Ovary (tissue), 10 donors: ENCODE measurements at places on chromosomes 12 and 14. TPM values are rescaled to one million over a fixed set of nuclear protein-coding genes. Genes with fewer than 3 reads are reported as not detected.
A peak's percentile ranks its signal among the peaks of the same experiment; 100 is the strongest.

TPPP2 gene
- total RNA-seq, result 1.4 TPM

AMN gene
- total RNA-seq, result 0.13 TPM

VWF gene
- total RNA-seq, result 44.6 TPM

NKX2-8 gene
- total RNA-seq, result not detected

NEMF gene
- total RNA-seq, result 98.9 TPM

ADAMTS20 gene
- not detected for total RNA-seq

MIPOL1 gene
- total RNA-seq, result 19.9 TPM

- no peak for DNase-seq
- no peaks in the 10 kb centered on the region for H3K4me1 ChIP-seq
- no peaks in the 10 kb centered on the region for H3K27me3 ChIP-seq
- H3K27ac ChIP-seq, result no peak overlapping the region
- no peak overlapping the region for H3K4me3 ChIP-seq
These were observed 108.6 kb upstream of the TTC7B start for GRCh38 chr14:90924621-90925340.

DNA sequence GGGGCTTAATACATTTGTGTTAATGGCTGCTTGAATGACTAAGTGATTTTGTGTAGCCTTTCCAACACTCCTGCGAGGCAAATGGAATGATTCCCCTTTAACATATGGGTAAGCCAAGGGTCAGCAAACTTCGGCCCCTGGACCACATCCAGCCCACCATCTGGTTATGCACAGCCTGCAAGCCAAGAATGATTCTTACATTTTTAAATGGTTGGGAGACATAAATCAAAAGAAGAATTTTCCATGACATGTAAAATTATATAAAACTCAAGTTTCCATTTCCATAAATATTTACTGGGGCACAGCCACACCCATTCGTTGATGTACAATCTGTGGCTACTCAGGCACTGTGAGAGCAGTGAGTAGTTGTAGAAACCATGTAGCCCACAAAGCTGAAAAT is 9.0 kb downstream of the SLC8B1 start:
- H3K4me1 ChIP-seq, result peaks cover 6% of the 10 kb centered on the region
- peak overlapping the region; percentile 33 for H3K27ac ChIP-seq
- no peak overlapping the region for H3K4me3 ChIP-seq

- no peak for DNase-seq
- H3K4me3 ChIP-seq, result peak overlapping the region; percentile 52
- no peaks in the 10 kb centered on the region for H3K36me3 ChIP-seq
- H3K27me3 ChIP-seq, result no peaks in the 10 kb centered on the region
- peak overlapping the region; percentile 100 for H3K27ac ChIP-seq
These were observed 613 bp downstream of the DUSP16 start for GRCh38 chr12:12562016-12562483.

- H3K27me3 ChIP-seq, result no peaks in the 10 kb centered on the region
- DNase-seq, result no peak
- no peaks in the 10 kb centered on the region for H3K36me3 ChIP-seq
- H3K4me1 ChIP-seq, result peaks cover 16% of the 10 kb centered on the region
- no peak overlapping the region for H3K27ac ChIP-seq
- H3K4me3 ChIP-seq, result no peak overlapping the region
These were observed 92.0 kb downstream of the EPS8 start for GRCh38 chr12:15697201-15697600.

GRCh38 chr14:37063467-37064240 is 108.8 kb downstream of the SLC25A21 start:
- no peaks in the 10 kb centered on the region for H3K4me1 ChIP-seq
- no peak overlapping the region for H3K4me3 ChIP-seq
- no peaks in the 10 kb centered on the region for H3K36me3 ChIP-seq
- no peaks in the 10 kb centered on the region for H3K27me3 ChIP-seq
- H3K27ac ChIP-seq, result no peak overlapping the region
- DNase-seq, result no peak

DNA sequence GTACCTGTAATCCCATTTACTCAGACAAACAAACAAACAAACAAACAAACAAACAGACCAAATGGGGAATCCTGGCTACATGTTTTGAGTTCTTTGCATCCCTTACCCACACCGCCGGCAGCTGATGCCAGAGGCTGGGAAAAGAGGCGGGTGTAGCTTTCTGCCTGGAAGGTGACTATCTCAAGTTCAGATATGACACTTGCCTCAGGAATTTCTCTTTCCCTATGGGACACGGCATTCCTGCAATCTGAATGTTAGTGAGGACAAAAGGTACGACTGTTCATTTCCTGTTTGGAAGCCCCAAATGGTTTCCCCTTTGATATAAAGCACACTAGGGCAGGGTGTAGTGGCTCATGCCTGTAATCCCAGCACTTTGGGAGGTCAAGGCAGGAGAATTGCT is 2.9 kb downstream of the MYL2 start:
- no peaks in the 10 kb centered on the region for H3K36me3 ChIP-seq
- H3K27ac ChIP-seq, result no peak overlapping the region
- DNase-seq, result no peak

DNA sequence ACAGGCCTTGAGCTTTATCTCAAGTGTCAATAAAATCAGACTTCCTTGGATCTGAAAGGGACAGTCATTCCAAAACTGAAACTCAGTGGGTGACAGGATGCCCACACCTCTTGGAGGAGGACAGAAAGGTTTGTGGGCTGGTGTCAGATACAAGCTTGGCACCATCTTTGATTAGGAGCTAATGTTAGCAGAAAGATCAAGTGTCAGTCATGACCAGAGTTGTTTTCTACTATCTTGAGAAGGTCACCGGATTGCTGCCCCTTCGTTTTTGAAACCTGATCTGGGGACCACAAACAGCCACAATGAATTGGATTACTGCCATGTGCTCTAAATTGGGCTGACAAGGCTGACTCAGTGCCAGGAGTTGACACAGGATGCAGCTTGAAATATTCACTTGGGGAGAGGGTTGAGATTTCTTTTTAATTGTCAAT is 88.3 kb downstream of the OTOGL start:
- H3K27ac ChIP-seq, result peak overlapping the region; percentile 53
- H3K27me3 ChIP-seq, result no peaks in the 10 kb centered on the region
- no peaks in the 10 kb centered on the region for H3K36me3 ChIP-seq
- no peak overlapping the region for H3K4me3 ChIP-seq

DNA sequence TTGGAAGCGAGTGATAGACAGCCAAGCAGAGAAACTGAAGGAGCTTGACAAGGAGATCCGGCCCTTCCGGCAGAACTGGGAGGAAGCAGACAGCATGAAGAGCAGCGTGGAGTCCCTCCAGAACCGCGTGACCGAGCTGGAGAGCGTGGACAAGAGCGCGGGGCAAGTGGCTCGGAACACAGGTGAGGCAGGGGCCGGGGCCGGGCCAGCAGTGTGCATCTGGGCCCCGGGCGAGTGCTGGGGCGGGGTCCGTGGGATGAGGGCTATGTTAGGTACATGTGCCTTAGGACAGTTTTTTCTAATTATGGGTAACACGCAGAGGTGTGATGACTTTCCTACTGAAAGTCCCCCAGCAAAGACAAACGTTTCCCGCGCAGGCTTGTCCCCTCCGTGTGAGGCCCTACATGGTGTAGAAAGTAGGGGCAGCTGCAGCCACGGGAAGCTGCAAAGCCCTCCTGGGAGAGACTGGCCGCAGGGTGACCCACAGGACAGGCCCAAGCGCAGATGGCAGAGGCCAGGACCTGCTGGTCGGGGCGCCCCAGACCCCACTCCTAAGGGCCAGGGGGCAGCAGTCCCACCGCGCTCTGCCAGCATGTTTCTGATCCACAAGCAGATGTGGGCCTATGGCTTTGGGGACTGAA is 19.1 kb upstream of the AMN start:
- H3K36me3 ChIP-seq, result no peaks in the 10 kb centered on the region
- DNase-seq, result no peak
- no peaks in the 10 kb centered on the region for H3K4me1 ChIP-seq
- H3K27me3 ChIP-seq, result no peaks in the 10 kb centered on the region
- H3K4me3 ChIP-seq, result no peak overlapping the region

DNA sequence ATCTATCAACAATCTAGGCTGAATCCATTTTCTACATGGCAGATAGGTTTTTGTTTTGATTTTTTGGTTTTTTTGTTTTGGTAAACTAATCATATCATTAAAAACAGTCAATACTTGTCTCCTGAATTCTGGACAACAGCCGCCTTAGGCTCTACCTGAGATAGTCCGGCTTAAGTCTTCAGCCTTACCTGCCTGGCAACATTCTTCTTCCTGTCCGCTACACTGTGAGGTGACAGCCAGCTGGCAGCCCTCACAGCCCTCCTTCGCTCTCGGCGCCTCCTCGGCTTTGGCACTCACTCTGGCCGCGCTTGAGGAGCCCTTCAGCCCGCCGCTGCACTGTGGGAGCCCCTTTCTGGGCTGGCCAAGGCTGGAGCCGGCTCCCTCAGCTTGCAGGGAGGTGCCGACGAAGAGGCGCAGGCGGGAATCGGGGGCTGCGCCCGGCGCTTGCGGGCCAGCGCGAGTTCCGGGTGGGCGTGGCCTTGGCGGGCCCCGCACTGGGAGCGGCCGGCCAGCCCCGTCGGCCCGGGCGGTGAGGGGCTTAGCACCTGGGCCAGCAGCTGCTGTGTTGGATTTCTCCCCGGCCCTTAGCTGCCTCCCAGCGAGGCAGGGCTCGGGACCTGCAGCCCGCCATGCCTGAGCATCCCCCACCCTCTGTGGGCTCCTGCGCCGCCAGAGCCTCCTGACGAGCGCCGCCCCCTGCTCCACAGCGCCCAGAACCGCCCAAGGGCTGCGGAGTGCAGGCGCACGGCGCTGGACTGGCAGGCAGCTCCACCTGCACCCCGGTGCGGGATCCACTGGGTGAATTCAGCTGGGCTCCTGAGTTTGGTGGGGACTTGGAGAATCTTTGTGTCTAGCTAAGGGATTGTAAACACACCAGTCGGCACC is 49.0 kb downstream of the MDGA2 start:
- no peak overlapping the region for H3K4me3 ChIP-seq
- DNase-seq, result no peak
- no peaks in the 10 kb centered on the region for H3K36me3 ChIP-seq
- no peaks in the 10 kb centered on the region for H3K27me3 ChIP-seq
- no peak overlapping the region for H3K27ac ChIP-seq

DNA sequence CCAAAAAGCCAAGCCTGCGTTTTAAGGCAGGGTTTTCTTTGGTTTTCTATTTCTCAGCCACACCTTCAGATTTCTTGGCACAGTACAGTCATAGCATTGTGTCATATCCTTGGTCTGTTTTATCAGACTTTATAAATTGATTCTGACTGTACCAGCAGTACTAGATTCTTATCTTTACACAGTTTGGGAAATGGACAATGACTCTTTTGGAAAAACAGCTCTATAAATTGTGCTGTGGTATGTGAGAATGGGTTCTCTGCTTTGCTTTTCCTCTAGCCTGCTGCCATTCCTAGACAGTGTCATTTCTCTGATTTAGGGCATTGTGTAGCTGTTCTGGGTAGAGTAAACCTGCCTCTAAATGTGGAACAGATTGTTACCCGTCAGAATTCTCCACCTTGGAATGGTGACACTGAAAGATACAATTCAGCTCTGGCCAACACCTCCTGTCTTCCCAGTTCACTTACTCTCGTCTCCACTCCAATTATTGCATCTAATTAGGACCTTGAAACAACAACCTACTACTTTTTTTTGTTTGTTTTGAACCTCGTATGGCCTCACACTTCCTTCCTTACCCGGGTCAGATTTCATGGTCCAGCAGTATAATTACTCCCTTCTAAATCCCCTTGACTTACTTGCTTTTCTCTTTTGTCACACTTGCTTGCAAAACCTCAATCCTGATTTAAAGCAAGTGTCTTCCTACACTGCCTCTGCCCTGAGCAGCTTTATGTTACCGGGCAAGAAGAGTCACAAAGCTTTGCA is 226.3 kb downstream of the ERC1 start:
- H3K36me3 ChIP-seq, result no peaks in the 10 kb centered on the region
- peaks cover 2% of the 10 kb centered on the region for H3K4me1 ChIP-seq
- H3K4me3 ChIP-seq, result no peak overlapping the region
- H3K27me3 ChIP-seq, result no peaks in the 10 kb centered on the region
- no peak overlapping the region for H3K27ac ChIP-seq
- no peak for DNase-seq

- no peaks in the 10 kb centered on the region for H3K36me3 ChIP-seq
- H3K27ac ChIP-seq, result no peak overlapping the region
- DNase-seq, result no peak
- no peak overlapping the region for H3K4me3 ChIP-seq
- no peaks in the 10 kb centered on the region for H3K27me3 ChIP-seq
These were observed 258.6 kb downstream of the ZFP36L1 start for GRCh38 chr14:68534276-68534675.

GRCh38 chr12:46264057-46264456 is 4.8 kb downstream of the SLC38A1 start:
- no peaks in the 10 kb centered on the region for H3K27me3 ChIP-seq
- H3K27ac ChIP-seq, result no peak overlapping the region
- peaks cover 4% of the 10 kb centered on the region for H3K4me1 ChIP-seq
- H3K36me3 ChIP-seq, result no peaks in the 10 kb centered on the region

DNA sequence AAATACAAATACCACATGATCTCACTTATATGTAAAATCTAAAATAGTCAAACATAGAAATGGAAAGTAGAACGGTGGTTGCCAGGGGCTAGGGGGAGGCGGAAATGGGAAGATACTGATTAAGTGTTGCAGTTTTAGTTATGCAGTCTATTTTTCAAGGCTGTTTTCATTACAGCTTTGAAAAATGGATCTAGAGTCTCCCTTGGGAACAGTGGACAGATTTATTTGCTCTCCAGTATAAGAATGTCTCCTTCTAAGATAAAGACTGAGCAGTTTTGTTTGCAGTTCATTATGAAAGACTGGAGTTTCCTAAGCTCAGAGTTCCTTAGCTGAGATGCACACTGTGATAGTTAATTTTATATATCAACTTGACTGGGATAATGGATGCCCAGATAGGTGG is 202.5 kb downstream of the KLHL28 start:
- no peak for DNase-seq
- no peaks in the 10 kb centered on the region for H3K36me3 ChIP-seq
- no peaks in the 10 kb centered on the region for H3K4me1 ChIP-seq

- H3K27me3 ChIP-seq, result no peaks in the 10 kb centered on the region
- no peak for DNase-seq
- H3K27ac ChIP-seq, result no peak overlapping the region
- H3K4me1 ChIP-seq, result no peaks in the 10 kb centered on the region
These were observed 13.0 kb downstream of the TBPL2 start for GRCh38 chr14:55427439-55427838.

GRCh38 chr12:53287741-53288216 is 7.6 kb upstream of the PFDN5 start:
- no peaks in the 10 kb centered on the region for H3K36me3 ChIP-seq
- H3K27ac ChIP-seq, result no peak overlapping the region
- H3K4me1 ChIP-seq, result no peaks in the 10 kb centered on the region

- no peak overlapping the region for H3K4me3 ChIP-seq
- no peaks in the 10 kb centered on the region for H3K36me3 ChIP-seq
- no peaks in the 10 kb centered on the region for H3K27me3 ChIP-seq
- no peak for DNase-seq
These were observed 425.0 kb downstream of the SNAPC1 start for GRCh38 chr14:62187265-62187664.
